ENCODE measurements at places on chromosomes 11 and 22.

DNA sequence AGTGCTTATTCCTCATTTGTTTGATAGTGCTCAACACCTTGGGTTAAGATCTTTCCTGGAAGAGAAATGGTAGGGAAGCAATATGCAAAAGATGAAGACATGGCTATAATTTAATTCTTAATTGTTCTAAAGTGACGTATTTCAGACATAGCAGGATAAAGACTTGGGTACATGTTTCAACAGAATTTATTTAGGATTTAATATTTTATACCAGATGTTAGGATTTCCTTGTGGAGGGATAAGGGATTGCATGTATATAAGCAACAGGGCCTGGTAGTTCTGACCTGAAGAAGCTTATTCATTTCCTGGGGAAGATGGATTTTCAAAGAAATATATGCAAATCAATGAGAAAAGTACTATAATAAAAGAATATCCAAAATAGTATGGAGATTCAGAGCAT is 163.8 kb downstream of the FAT3 start:
- DNase-seq: no peak

DNA sequence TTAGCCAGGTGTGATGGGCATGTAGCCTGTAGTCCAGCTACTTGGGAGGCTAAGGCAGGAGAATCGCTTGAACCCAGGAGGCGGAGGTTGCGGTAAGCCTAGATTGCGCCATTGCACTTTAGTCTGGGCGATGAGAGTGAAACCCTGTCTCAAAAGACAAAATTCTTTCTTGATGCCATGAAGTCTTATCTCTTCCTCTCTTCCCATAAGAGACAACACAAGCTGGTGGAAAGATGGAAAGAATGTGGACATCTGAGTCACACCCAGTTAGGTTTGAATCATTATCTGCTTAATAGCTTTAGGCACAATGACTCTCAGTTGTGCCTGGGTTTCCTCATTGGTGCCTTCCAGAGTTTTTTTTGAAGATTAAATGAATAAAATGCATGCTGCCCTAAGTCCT is 35.3 kb downstream of the KREMEN1 start:
- no peak for DNase-seq

- no peak for DNase-seq
These were observed 19.6 kb upstream of the PRODH start for GRCh38 chr22:18955696-18956095.

- DNase-seq: no peak
These were observed 1519.7 kb upstream of the TENM4 start for GRCh38 chr11:80960381-80961029.

GRCh38 chr11:64056213-64056785 is 20.6 kb downstream of the FLRT1 start:
- DNase-seq: peak; percentile 91

- DNase-seq: no peak
These were observed 84.0 kb downstream of the RPS6KA4 start for GRCh38 chr11:64443001-64443400.

GRCh38 chr11:116219171-116219635 is 553.6 kb downstream of the BUD13 start:
- DNase-seq: no peak

- DNase-seq: peak; percentile 70
These were observed 5.8 kb downstream of the PIWIL3 start for GRCh38 chr22:24768537-24769374.

DNA sequence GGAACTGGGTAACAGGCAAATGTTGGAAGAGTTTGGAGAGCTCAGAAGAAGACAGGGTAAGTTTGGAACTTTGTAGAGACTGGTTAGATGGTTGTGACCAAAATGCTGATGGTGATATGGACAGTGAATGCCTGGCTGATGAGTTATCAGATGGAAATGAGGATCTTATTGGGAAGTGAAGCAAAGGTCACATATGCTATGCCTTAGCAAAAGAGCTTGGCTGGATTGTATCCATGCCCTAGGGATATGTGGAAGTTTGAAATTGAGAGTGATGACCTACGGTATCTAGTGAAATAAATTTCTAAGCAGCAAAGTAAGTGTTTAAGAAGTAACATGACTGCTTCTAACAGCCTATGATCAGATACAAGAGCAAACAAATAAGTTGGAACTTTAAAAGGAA is 17.8 kb downstream of the BBOX1 start:
- DNase-seq: no peak

All from Ammon's horn (tissue), 1 donor.